ENCODE measurements at places on chromosomes 5 and 9.
A peak's percentile ranks its signal among the peaks of the same experiment; 100 is the strongest.

DNA sequence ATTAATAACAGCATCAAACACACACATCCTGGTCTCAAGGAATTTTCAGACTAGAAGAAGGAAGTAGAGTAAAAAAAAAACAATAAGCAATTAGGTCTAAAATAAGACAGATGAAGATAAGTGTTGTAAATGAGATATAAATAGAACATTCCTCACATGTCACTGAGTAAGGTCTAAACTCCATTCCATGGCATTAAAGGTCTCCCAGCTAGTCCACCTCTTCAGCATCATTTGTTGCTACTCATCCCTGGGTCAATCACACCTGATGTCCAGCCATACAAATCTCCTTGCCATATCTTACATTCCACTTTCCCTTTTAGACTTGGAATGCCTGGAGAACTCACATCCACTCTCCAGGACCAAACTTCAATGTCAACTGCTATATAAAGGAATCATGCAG lies 214.1 kb upstream of the KLF4 start:
- DNase-seq: no peak

DNA sequence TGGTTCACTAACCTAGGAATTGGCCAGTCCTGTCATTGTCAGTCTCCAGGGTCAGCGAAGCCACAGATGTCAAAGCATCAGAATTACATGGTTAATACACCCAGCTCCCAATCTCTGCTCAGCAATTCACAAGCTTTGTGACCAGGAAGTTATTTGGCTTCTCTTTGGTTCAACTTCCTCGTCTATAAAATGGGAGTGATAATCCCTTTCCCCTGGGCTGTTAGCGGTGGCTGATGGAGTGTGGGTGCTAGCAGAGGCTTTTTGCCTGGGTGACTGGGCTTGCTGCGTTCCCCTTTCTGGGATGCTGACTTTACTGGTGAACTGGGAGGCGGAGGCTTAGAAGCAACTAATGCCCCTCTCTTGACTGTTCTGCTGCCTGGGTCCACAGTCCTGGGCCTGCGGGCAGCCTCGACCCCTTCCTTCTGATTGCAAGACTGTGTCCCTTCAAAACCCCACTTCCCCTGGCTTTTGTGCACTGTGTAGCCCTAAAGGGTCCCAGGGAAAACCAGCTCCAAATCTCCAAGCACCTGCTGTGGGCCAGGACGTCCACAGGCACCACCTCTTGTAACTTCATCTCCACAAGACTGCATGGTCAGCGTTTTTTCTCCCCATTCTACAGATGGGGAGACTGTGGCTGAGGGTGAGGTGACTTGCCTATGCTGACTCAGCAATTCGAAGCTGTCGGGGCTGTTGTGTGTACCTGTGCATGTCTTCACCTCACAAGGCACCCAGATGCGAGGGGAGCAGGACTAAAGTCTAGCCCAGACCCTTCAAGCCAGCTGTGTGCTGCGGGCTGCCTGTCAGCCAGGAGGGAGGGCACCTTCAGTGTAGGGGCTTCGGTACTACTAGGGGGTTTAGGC lies 45.2 kb upstream of the NEURL1B start:
- DNase-seq: no peak

DNA sequence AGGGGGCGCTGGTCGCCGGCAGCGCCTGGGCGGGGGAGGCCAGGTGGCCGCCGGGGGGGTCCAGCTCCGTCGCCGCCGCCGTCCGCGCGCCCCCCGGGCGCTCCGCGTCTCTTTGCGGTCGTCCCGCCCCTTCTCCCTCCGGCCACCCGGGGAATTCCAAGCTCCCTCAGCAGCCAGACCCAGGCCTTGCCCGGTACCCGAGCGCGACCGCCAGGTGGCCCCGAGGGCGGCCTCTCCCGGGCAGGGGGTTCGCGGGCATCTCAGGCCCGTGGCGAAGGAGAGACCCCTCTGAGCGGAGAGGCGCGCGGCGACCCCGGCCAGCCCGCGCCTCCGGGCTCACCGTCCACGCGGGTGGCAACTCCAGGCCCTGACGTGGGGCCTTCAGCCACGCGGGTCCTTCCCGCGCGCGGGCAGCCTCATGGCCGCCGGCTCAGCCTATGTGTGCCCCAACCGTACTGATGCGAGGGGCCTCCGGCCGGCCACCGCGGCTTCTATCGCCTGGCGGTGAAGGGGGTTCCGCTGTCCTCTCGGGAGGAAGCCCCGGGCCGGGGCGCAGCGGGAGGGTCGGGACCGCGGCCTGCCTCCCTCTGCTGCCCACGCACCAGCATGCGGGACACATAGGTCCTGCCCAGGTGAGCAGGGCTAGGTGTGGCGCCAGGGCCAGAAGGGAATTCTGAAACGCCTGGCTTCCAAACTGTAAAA lies 529 bp upstream of the NRARP start:
- DNase-seq: no peak

- DNase-seq: peak; percentile 31
These were observed 480.0 kb upstream of the PAPPA start for GRCh38 chr9:115673599-115673998.

DNA sequence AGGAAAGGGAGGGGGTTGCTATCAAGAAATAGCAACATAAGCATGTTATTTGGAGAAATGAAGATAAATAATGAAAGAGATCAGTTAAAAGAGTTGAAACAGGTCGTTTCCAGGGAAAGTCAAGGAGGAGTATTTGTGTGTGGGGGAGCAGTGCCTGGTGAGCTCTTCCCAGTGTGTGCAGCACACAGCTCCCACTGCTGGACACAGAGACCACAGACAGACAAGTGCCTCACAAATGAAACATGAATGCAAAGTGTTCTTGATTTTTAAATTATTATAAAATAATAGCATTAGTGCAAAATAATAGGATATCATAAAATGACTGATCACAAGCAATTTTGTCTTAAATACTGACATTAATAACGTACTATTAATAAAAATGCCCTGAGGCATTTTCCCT lies 40.8 kb downstream of the LIFR start:
- peak; percentile 53 for DNase-seq

DNA sequence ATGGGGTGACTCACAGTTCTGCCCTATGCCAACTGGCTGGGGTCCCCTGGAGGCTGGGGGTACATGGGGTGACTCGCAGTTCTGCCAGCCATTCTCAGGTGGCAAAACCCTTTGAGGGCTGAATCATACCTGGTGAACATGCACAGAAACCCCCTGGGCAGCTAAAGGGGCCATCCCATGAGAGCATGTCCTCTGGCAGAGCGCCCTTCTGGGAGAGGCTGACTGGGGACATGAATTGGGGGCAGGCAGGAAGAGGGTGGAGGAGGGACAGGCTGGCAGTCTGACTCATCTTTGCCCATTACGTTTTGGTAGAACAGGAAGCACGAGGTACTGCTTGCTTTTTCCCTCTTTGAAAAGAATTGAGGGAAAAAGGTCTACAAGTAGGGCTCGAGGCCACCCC lies 16.7 kb downstream of the TRAF1 start:
- DNase-seq: no peak

GRCh38 chr9:137879566-137880150 lies 2.1 kb downstream of the CACNA1B start:
- DNase-seq: no peak

- DNase-seq: no peak
These were observed 1243.0 kb upstream of the CDH9 start for GRCh38 chr5:28281351-28281750.

- DNase-seq: peak; percentile 69
These were observed 346.9 kb upstream of the TLE4 start for GRCh38 chr9:79224672-79225433.

DNA sequence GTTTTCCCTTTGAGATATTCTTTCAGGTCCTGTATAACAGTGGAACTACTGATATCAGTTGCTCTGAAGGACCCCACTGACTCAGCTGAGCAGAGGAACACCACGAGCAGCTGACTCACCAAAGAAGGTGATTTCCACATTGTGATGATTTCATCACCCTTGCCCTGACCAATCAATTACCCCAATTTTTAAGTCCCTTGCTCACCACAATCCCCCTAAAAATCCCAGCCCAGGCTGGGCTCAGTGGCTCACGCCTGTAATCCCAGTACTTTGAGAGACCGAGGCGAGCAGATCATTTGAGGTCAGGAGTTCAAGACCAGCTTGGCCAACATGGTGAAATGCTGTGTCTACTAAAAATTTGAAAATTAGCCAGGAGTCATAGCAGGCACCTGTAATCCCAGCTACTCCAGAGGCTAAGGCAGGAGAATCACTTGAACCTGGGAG lies 125.3 kb upstream of the ABCA1 start:
- peak; percentile 62 for DNase-seq

DNA sequence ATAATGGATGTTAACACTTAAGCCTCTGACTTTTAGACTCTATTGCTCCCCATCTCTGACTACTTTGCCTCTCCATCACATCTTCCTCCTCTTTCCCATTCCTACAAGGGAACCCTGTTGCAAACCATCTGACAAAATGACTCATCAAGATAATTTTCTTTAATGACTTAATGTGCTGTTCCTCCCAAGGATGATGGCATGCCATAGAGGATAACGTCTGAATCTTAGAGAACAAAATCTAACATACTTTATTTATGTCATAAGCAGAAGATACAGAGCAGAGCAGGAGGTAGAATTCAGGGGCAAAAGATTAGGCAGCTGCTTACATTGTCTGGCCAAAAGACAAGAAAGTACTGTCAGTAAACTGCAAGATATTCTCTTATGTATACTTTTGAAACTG lies 76.8 kb downstream of the FGF10 start:
- DNase-seq: no peak

- DNase-seq: peak; percentile 89
These were observed 31.7 kb downstream of the PRRX2 start for GRCh38 chr9:129696944-129697655.

DNA sequence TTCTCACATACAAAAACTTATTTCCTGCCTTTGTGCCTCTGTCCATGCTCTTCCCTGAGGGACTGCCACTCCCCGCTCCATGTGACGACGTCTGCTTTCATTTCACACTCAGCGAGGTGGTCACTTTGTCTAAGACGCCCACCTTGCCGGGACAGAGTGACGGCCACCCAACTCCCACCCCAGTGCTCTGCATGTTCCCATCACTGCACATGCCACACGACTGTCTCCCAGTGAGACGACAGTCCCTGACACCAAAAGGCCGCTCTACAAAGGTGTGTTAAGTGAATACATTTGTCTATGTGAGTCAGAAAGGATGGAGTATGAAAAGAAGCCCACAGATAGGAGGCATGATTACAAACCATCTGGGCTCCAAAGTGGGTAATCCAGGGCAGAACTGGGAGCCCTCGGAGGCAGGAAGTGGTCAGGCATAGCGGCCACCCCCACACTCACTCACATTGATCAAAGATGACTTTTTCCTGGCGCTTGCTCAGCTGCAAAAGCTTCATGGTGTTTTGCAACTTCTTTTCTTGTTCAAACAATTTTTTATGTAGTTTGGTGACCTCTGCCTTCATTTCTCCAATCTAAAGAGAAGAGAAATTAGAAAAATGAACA lies 185.8 kb downstream of the CDK5RAP2 start:
- DNase-seq: peak; percentile 94

DNA sequence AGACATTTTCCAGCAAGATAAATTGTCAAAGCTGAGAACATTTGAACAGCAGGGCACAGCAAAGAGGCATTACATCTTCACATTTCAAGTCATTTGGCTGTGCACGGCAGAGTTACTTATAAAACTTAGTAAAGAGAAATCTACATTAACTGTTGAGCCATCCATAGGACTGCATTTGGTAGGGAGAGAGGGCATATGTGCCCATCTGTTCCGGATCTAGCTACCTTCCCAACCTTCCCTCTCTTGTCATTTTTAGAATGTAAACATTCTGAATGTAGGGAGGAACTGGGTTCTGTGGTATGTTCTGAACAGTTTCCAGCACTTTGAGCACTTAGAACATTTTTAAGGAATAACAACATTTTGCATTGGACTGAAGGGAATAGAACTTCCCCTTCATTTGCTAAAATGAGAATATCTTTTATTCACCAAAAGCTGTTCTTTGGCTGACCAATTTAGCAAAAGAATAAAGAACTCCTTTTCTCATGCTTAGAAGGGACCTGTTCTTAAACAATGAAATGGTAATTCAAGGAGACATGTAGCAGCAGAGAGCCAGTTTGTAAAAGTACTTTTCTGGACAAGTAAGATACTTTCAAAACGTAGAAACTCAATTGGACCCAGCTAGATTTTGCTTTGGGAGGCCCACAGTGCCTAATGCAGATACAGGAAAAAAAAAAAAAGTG lies 104.4 kb downstream of the CETN3 start:
- DNase-seq: no peak

DNA sequence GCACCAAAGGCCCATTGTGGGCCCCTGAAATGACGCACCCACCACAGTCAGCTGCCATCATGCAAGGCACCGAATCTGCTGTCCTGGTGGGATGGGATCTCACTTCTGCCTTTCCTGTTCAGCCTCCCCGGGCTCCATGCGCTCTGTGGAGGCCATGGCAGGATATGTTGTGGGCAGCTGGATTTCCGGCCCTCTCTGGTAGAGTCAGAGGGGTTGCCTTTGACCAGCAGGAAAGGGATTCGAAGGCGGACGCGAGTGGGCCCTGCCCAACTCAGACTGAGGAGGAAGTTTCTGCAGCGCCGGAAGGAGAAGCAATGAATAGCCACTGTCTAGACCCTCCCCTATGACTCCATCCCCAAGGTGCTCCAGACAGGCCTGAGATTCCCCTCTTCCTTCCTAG lies 35.5 kb downstream of the GADD45G start:
- DNase-seq: no peak

DNA sequence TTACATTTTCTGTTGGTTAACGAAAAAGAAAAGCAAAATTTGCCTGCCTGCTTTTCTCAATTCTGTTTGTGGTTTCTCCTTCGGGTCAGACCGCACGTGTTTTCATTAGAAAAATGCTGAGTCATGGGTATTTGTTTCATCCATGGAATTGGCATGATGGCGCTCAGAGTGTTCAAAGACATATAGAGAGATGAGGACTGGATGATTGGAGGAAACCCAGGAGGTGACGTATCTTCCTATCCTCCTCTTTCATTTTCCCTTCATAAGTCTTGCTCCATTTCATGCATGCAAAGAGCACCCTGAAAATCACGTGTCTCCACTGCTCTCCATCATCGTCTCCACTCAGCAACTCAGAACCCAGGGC lies 353.8 kb upstream of the WWC1 start:
- DNase-seq: no peak

DNA sequence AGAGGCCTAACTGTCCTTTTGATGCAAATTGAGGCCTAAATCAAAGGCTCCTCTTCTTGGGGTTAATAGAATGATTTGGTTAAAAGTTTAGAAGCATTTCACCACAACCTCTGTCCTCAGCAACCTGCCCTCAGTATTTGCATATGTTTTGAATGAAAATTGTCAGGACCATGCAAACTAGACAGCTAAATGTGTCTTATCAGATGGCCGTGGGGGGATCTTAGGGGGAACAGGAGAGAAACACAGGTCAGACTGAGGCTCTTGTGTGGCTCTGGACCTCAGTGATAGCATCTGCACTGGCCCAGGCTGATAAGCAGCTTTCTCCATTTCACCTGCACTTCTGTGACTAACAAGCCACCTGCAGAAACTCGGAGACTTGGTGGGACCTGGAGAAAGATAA lies 49.0 kb downstream of the FOXI1 start:
- no peak for DNase-seq

GRCh38 chr5:132303589-132303988 lies 9.4 kb downstream of the SLC22A4 start:
- DNase-seq: no peak

DNA sequence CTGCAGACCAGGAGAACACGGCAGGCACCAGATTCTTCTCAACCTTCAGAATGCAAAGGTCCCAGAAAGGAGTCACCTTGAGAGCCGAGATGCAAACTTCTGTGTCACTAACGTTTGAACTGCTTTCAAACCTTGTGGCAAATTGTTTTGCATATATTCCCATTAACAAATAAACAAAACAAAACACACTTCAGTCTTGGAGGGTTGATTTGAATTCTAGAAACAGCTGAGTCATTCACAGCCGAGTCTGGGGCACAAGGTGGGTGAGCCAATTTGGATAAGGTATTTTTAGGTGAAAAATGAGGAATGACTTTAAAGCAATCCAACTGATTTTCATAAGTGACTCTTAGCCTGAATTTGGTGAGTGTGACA lies 38.8 kb upstream of the ANKRD33B start:
- DNase-seq: no peak
